ENCODE measurements at places on chromosomes 2 and 18. TPM values are rescaled to one million over a fixed set of nuclear protein-coding genes. Genes with fewer than 3 reads are reported as not detected.

TUBA3E gene
- not detected for total RNA-seq

SNED1 gene
- total RNA-seq = 15.9 TPM

GPC1 gene
- total RNA-seq = 29.8 TPM

IL36G gene
- not detected for total RNA-seq

ATP6V1B1 gene
- total RNA-seq = not detected

UGT1A8 gene
- 0.57 TPM for total RNA-seq

DNA sequence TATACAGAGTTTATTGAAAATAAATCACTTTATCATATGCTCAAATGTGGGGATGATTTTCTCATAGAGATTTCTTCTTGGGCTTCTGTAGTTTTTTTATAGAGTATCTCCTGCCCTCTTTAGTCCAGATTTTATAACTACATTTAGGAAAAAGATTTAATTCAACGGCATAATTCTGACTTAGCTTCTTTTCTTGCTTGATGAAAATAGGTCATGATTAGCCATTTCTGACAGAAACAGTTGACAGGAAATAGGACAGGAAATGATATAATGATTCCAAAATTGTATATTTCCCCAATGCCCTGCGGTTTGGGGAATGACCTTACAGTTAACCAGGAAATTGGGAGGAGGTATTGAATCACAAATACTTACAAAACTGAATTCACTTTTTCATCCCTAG lies 1531.9 kb upstream of the ACVR2A start:
- no peak for DNase-seq

- no peak for DNase-seq
These were observed 51.9 kb upstream of the REG3G start for GRCh38 chr2:78973630-78974029.

GRCh38 chr2:221896505-221897151 lies 324.5 kb upstream of the EPHA4 start:
- DNase-seq = no peak

DNA sequence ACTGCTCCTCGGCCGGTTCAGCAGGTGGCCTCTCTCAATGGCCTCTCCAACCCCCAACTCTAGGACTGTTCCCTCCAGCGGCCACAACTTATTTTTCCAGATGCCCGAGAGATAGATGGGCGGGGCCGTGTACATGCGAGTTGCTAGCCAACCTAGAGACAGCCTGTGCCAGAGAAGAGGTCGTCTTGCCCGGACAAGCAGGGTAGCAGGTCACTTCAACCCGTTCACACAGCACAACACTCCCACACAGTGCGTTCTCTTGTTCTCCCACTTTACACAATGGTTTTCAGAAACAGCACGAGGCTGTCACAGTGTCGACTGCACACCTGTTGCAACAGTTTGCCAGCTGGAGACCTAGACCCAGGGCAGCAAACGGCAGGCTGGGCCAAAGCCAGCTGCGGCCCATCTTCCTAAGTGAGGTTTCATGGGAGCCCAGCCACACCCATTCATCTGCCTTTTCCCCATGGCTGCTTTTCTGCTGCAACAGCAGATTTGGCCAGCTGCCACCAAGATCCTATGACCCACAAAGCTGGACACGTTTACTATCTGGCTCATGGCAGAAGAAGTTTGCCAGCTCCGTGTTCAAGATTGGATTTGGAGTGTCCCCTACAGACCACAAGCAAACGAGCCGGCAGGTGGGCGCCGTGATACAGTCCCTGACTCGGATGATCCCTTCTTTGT lies 7.3 kb upstream of the PRLH start:
- DNase-seq = no peak

GRCh38 chr2:163348857-163349380 lies 386.9 kb downstream of the FIGN start:
- DNase-seq = no peak

- DNase-seq = no peak
These were observed 46.4 kb downstream of the MTA3 start for GRCh38 chr2:42614838-42615237.

DNA sequence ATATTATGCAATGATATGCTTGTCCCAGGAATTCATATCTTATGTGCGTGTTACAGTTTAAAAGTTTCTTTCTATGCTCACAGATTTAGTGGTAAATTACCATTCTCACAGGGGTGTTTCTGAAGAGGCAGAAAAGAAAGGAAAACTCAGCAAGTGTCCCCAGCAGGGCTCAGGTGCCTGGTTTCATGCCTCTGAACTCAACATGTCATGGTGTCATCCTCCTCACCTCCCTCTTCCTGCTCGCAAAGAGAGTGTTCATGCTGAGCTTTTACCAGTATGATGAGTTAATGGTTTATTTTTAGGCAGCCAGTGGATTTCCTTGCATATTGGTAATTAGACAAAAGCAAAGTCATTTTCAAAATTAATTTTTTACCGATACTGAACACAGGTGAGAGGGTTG lies 492.9 kb upstream of the ZEB2 start:
- DNase-seq = no peak

GRCh38 chr2:23356711-23357110 lies 28.3 kb upstream of the KLHL29 start:
- no peak for DNase-seq

DNA sequence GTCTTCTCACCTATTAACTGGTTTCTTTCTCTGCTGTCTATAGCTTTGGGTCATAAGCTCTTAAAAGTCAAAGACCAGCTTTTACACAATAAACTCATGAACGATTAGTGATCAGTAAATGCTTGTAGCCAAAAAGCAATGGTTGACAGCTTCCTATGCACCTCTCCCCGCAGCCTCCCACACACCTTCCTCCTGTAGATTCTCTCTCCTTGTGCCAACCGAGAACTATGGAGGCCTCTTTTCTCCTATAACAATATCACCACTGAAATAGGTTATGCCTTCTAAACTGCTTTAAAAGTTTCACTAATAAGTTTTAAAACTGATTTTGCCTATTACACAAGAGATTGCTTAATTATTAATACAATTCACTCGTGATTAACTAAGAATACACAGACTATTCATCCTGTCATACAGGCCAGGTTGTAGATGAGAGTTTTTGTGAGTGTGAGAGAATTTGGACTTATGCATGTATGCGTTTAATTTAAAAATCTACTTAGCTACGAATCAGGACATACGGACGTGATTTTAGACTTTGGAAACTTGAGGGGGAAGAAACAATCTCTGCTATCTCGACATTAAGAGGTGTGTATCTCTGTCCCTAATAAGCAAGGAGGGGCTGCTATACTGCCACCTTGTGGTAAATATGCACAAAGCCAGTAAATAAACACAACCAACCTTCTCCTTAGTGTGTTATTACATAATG lies 229.1 kb upstream of the RBBP8 start:
- DNase-seq = no peak

DNA sequence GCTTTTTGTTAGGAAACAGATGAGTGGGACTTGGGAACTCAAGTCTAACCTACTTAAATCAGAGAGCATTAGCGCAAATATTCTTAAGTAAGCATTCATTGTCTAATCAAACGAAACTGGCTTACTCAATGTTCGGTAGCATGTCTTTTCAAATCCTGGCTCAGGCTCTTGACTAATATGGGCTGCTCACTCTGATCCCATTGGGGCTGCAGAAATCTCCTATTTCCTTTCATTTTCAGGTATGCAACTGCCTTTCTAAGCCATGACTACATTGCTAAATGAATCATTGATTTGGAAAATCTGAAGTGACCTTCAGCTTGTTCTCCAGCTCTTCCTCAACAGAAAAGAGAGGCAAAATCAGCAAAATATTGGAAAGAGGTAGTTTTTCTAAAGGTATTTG lies 2084.4 kb upstream of the PIK3C3 start:
- DNase-seq = no peak

DNA sequence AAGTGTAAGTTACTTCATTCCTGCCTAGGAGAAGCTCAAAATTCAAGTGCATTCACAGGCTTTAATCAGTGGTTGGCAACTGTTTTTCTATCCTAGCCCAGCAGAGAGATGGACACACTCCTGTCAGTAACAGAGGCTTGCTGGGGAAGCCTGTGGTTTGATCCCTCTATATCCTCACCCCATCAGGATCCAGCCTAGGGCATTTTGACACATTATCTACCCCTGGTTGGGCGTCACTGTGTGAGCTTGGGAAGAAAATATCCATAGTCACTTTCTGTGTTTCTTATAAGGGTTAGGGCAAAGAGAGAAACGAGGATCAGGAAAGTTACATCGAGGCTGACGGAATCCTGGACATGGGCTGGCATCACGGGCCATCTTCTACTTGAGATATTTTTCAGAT lies 10.0 kb downstream of the NT5DC4 start:
- DNase-seq = no peak

DNA sequence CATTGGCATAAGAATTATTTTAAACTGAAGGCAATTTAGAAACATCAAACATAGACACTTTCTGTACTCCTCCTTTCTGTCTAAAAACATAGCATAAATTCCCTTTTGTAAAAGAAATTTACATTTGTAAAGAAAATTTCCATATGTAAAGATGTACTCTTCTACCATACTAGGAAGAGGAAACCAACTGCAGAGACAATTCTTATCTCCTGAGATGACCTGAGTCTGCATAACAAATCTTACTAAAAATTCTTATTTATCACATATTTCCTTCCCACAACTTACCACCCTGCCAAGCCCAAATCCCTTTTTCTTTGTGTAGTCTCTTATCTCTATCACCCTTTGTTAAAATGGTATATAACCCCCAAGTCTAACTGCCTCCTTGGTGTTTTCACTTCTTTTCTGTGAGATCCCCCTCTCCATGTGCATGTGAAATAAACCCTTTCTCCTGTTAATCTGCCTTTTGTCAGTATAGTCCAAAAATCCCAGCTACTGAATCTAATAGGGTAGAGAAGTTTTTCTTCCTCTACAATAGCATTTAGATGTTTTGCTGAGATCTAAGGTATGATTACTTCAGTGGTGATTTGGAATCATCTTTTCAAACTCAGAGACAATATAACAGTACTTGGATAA lies 81.0 kb downstream of the CHN1 start:
- DNase-seq = no peak

- no peak for DNase-seq
These were observed 297.1 kb downstream of the TCF4 start for GRCh38 chr18:55290898-55291297.

GRCh38 chr18:8933714-8934284 lies 168.7 kb upstream of the NDUFV2 start:
- no peak for DNase-seq

DNA sequence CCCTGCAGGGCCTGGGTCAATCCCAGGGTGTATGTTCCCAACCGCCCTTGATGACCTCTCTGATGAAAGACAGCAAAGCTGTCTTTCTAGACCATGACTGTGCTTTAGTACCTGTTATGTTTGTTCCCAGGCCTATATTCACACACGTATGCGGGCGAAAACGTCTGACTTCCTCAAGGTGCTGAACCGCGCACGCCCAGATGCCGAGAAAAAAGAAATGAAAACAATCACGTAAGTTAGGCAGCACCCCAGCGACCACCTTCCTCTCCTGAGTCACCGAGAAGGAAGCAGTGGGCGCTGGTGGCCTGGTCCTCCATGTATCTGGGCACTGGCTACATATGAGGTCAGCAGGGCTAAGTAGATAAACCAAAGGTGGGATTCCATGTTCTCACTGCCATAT lies 11.1 kb upstream of the GPBAR1 start:
- DNase-seq = no peak

GRCh38 chr2:1671916-1672315 lies 72.4 kb downstream of the PXDN start:
- DNase-seq = no peak

DNA sequence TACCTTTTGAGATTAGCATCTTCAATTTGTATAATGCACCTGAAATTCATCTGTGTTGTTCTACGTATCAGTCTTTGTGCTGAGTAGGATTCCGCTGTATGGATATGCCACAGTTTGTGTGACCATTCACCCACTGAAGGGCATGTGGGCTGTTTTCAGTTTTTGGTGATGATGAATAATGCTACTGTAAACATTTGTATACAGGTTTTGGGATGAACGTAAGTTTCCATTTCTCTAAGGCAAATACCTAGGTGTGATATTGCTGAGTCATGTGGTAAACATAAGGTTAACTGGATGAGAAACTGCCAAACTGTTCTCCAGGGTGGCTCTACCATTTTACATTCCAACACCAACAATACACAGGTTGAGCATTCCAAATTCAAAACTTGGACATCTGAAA lies 35.1 kb downstream of the CABYR start:
- no peak for DNase-seq

DNA sequence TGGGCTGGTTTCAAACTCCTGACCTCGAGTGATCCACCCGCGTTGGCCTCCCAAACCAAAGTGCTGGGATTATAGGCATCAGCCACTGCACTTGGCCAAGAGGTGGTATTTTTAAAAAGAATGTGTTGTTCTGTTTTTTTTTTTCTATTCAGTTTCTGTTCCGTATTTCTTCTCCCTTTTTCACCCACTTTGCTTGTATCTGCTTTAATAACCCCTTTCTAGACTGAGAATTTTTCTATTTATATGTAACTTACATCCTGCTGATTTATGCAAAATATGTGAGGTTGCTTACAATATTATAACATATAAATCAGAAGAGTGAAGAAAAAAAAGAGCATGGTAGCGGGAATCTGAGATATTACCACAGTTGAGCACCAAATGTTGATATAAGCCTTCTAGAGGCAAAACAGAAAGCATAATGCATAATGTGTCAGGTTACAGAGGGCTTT lies 17.2 kb upstream of the LYPD6B start:
- DNase-seq = no peak

- no peak for DNase-seq
These were observed 311.1 kb downstream of the NR4A2 start for GRCh38 chr2:156021146-156022040.

GRCh38 chr18:25298853-25299274 lies 53.1 kb downstream of the ZNF521 start:
- DNase-seq = no peak

DNA sequence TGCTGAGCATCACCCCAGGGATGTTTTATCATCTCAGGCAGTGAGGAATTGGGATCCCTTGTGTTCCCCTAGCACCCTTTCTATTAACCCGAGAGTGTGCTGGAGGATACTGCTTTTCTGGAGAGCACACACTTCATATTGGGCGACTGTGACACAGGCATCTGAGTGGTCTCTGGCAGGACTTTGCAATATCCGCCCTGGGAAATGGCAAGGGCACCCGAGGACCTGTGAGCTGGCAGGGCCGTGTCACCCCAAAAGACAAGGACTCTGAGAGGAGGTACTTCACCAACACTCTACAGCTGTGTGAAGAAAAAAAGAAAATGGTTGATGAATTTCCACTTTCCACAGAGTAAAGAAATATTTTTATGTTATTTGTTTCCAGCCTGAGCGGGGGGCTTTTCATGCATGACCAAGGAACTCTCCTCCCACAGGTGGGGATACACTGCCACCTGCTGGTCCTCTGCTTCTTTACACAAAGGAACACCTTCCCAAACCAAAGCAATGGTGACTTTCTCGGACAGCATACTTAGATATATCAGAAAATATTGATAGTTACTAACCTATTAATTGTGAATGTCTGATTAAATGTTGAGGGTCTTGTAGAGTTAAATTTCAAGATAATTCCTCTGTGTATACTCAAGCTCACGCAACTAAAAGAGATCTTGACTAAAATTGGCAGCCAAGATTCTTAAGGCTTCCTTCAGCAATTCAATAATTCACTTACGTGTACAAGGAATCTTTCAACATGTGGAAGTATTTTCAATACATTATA lies 45.9 kb upstream of the REG3G start:
- no peak for DNase-seq
